Stimulated activated CD8-positive, alpha-beta memory T cell treated with anti-CD3 and anti-CD28 coated beads, Interleukin-4, amount 100 ng/mL, for 1 hour (primary cell): ENCODE measurements at places on chromosomes 2 and 18.

DNA sequence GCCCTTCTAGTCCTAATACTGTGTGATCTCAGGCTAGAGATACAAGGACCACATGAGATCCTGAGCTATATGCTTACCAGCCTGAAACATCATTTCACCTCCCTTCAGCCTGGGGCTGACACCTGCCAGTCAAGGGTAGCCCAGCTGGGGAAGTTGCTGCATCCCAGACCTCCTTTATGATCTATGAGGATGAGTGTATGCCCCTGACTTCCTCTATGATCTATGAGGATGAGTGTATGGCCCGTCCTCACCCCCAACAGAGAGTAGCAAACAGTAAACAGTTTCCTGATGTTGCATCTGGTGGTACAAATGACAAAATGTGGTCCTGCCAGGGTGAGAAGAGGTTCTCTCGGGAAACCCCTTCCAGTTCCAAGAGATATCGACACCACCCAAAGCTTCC is 8.9 kb upstream of the OTOF start:
- DNase-seq, result no peak

DNA sequence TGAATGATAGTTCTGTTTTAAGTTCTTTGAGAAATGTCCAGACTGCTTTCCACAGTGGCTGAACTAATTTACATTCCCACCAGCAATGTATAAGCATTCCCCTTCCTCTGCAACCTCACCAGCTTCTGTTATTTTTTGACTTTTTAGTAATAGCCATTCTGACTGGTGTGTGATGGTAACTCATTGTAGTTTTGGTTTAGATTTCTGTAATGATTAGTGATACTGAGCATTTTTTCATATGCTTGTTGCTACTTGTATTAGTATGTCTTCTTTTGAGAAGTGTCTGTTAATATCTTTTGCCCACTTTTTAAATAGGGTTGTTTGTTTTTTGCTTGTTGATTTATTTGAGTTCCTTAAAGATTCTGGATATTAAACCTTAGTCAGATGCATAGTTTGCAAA is 223.7 kb downstream of the SLC4A10 start:
- no peak for DNase-seq

DNA sequence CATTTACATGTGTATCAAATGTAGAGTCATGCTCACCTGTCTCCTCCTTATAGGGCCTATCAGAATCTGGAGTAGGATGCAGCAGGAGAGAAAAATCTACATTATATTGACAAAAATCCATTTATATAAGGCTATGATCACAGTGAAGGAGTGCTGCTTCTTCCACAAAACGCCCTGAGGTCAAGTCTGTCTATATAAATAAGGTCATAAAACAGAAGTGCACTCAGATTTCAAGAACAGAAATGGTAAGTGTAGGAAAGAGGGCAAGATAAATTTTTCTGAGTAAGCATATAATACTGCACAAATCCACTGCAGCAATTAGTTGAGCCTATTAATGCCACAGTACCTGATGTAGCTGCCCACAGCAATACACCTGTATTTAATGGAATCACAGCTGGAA is 51.8 kb downstream of the COL5A2 start:
- no peak for DNase-seq

GRCh38 chr2:9358846-9359245 is 64.5 kb downstream of the ITGB1BP1 start:
- DNase-seq, result no peak

- no peak for DNase-seq
Measured at GRCh38 chr2:45862843-45863242, 211.4 kb downstream of the PRKCE start.

- no peak for DNase-seq
Measured at GRCh38 chr2:179664972-179665812, 196.2 kb downstream of the ZNF385B start.

- DNase-seq, result no peak
Measured at GRCh38 chr2:225326969-225327368, 72.5 kb upstream of the NYAP2 start.

DNA sequence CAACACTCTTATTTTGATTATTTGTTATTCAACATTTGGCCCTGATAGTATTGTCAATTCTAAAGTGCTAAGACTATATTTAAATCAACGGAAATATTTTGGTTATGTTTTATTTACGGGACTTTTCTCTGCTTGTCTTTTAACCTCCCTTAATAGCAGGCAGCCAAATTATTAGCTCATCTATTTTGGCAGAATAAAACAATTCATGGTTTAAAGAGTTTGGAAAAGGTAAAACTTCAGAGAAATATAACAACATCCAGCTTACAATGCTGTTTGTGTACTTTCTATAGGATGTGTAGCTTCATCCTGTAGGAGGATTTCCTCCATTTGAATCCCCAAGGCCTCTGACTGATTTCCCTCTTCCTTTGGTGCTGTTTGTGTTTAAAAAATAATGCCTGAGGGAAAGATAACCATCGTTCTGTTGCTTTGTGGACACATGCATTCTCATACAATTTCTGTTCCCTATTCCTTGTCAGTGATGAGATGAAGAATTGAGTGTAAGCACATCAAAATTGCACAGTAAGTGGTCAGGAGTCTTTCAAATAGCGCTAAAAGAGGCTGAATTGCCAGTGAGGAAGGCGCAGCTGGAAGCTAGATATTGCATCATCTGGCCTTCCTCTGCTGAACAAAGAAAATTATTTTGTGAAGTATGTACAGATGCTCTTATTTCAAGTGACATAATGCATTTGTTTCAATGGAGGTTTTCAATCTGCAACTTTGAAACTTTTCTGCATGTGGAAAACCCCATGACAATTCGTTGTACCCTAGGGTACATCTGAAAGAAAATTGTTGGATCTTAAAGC is 80.3 kb downstream of the CD28 start:
- DNase-seq, result no peak

DNA sequence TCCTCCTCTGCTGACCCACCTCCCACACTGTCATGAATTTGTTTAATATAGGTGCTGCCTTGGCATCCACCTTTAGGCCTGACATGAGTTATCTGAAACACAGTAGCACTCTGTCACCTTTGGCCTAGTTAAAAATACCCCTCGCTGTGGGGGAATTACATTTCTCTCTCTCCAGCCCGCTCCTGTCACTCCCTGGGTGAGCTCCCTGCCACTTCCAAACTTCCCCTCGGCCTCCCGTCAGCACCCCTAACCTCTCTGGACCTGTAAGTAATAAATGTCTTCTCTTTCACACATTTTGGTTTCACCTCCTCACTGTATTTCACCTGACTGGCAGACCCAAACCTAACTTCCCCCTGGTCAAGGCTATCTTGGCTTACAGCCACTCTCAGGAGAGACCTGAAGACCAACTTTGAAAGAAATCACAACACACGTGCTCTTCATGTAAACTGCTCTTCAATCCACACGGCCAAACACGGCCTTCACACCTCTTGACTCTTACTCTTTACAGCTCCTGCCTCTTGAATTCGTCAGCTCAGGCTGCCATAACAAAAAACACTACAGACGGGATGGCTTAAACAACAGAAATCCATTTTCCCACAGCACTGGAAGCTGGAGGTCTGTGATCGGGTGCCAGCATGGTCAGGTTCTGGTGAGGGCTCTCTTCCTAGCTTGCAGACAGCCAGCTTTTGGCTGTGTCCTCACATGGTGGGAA is 28.3 kb downstream of the REEP1 start:
- no peak for DNase-seq

- no peak for DNase-seq
Measured at GRCh38 chr2:59804732-59805131, 748.7 kb downstream of the BCL11A start.

DNA sequence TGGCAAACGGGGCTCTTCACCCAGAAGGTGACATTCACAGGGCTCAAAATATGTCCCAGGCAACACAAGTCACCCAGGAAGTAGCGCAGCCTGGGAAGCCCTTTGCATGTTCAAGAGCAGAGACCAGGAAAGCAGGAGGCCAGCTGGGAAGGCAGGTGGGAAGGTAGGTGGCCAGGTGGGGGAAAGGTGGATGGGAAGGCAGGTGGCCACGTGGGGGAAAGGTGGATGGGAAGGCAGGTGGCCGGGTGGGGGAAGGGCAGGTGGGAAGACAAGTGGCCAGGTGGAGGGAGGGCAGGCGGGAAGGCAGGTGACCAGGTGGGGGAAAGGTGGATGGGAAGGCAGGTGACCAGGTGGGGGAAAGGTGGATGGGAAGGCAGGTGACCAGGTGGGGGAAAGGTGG is 102.7 kb downstream of the ZNF516 start:
- no peak for DNase-seq

DNA sequence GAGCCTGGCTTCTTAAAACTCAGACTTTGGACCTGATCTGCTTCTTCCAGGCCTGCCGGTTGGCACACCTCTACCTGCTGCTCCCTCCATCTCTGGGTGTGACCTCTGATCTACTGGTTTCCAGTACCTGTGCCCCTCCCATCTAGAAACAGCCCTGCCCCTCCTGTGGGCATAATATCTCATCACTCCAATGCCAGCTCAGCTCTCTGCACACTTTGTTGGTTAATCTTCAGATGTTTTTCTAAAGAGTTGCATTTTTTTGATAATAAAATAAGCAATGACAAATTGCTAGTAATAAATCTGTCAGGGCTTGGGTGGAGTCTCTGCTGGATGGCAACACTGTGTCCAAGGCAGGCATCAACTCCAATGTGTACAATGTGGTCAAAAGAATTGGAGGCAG is 89.6 kb upstream of the PPP1CB start:
- DNase-seq, result no peak

- no peak for DNase-seq
Measured at GRCh38 chr2:47785986-47786385, 3.0 kb downstream of the MSH6 start.

- no peak for DNase-seq
Measured at GRCh38 chr2:102433973-102434654, 11.2 kb downstream of the IL18RAP start.

GRCh38 chr2:133553251-133553650 is 15.0 kb downstream of the NCKAP5 start:
- DNase-seq, result no peak

DNA sequence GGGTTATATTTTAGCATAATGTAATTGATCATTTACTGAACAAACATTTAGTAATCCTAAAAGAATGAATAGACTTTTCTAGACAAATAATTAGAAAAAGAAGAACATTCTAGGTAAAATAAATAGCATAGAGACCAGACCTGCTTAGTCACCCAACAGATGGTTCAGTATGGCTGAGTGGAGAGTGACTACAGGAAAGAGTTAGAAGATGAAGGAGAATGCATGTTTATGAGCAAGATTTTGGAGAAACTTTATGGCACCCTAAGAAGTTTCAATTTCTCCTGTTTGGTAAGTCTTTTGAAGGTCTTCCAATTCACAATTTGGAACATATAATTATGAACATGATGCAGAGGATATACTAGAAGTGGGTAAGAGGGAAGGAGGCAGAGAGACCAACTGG is 32.9 kb downstream of the FAP start:
- DNase-seq, result no peak
